ENCODE measurements at places on chromosomes 11 and 22.

GRCh38 chr22:49803134-49803533 is 24.5 kb downstream of the BRD1 start:
- DNase-seq, result no peak

DNA sequence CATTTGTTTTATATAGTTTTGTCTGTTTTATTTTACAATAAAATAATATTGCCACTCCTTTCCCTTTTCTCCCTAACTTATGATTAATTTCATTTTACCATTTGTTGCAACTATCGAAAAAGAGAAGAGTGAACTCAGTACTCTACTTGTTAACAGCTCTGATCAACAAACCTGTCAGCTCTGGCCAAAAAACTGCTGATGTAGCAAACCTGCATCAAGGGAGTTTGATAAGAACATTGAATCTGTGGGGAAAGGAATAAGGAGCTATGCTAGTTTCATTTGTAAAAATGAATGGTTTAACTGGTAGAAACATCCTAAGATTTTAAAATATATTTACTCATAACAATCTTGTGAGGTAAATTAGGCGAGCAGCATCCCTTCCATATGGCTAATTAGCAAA is 42.9 kb downstream of the EIF4ENIF1 start:
- no peak for DNase-seq

- DNase-seq, result peak; percentile 78
Measured at GRCh38 chr22:30861688-30862552, 106.7 kb downstream of the MORC2 start.

- no peak for DNase-seq
Measured at GRCh38 chr22:27829620-27830019, 28.1 kb upstream of the MN1 start.

GRCh38 chr22:40040927-40041326 is 46.2 kb downstream of the FAM83F start:
- no peak for DNase-seq

DNA sequence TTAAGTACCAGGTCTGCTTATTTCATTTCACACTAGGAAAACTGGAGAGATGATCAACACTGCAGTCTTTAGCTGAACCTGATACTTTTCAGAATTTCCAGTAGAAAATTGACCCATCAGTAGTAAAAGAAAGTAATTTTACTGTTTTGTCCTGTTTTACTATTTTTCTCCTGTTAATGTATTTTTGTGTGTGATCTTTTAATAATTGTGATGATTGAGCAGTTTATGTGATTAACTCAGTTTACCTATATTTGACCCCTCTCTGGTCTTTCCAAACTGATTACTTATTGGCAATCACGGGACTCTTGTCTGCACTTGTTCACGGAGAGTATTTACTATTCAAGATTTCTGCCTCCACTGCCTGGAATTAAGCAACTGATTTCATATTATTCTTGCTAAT is 546 bp upstream of the CYP2R1 start:
- DNase-seq, result no peak

- no peak for DNase-seq
Measured at GRCh38 chr22:37101311-37102066, 8.0 kb downstream of the TMPRSS6 start.

- peak; percentile 70 for DNase-seq
Measured at GRCh38 chr22:25840891-25841290, 98.9 kb downstream of the MYO18B start.

- DNase-seq, result no peak
Measured at GRCh38 chr11:112465433-112466024, 204.9 kb upstream of the PLET1 start.

GRCh38 chr11:71311176-71311925 is 59.0 kb upstream of the SHANK2 start:
- peak; percentile 80 for DNase-seq

GRCh38 chr22:46674367-46674781 is 54.2 kb downstream of the GRAMD4 start:
- DNase-seq, result no peak

DNA sequence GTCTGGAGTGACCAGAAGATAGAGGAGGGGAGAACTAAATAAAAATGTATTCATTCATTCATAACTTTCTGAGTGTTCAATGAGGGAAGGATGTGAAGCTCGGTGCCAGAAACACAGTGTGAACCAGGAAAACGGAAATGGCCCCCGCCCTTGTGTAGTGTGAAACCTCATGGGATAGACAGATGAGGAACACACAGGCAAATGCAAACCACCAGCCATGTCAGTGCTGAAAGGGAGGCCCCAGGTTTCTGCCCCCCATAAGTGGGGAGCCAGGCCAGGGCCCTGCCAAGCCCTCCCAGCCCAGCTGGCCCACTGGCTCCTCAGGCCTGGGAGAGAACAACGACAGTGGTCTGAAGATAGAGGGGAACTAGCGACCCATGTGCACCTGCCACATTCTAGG is 30.5 kb downstream of the LARGE1 start:
- DNase-seq, result no peak

GRCh38 chr22:22086501-22087158 is 104.0 kb upstream of the TOP3B start:
- peak; percentile 76 for DNase-seq

DNA sequence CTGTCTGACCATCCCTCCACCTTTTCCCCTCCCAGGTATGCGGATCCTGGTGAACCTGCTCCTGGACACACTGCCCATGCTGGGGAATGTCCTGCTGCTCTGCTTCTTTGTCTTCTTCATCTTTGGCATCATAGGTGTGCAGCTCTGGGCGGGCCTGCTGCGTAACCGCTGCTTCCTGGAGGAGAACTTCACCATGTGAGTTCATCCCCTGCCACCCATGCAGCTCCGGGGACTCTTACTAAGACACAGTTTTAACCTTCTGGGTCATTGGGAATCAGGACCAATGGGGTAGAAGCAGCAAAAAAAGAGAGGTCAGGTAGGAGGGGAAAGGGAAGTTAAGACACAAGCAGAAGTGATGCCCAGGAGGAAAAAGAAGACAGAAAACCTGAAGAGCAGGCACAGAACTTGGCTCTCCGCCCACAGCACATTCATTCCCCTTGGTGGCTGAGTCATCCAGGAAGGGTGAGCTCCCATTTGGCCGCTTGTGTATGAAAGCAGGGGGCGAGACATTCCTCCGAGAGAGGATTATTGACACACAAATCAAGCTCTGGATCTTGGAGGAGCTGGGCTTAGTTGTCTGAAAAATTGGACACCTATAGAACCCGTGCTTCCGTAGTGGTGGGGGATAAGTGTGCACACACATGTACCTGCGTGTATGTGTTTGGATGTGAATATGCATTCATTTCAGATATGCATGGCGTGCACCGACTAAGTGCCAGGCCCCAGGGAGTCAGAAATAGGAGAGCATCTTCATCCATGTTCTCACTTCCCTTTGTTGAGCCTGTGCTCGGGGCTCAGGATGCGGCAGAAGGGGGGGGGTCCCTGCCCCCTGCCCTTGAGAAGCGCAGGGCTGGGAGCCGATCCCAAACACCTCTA is 64.2 kb downstream of the CACNA1I start:
- no peak for DNase-seq

- no peak for DNase-seq
Measured at GRCh38 chr11:10440401-10440800, 14.7 kb upstream of the AMPD3 start.

DNA sequence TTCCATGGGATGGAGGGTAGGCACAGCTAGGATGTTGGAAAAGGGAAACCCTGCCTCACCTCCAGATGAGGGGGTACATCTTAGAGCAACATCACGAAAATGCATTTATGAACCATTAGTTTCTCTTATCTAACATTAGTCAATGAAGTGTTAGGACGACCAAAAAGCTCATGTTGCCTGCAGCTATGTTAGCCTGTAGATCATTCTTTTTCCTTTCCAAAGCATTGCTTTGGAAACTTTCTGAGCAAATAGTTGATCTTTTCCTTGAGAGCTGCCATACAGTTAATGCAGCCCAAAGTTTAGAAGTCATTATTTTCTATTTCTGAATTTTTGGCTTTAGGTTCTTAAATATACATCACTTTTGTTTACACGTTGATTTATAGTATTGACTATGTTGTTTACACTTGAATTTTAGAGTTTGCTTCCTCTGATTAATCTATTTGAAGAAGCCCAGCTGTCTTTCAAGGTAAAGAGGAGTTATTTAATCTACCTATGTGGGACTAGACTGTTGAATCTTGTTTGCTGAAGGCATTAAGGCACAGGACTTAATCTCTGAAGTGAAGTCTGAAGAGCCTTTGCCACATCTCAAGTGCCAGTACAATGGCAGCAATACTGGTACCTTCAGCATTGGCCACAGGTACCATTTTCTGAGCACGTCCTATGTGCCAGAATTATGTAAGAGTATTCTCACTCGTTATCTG is 11.0 kb downstream of the POU2AF3 start:
- no peak for DNase-seq

DNA sequence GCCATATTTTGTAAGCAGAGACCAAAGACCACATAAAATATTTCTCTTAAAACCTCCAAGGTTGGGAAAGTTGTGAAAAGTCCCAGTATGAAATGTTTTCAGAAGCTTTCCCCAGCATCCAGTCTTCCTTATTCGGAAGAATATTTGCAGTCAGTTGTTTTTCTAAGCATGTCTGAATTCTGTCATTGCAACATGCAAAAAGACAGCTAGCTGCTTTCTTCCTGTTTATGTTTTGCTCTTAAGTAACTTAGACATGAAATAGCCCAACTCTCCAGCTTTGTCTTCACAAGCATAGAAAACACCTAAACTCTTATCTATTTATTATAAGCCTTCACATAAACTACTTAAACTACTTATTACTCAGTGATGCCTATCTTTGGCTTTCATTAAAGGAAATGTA is 57.9 kb upstream of the MMP13 start:
- no peak for DNase-seq

DNA sequence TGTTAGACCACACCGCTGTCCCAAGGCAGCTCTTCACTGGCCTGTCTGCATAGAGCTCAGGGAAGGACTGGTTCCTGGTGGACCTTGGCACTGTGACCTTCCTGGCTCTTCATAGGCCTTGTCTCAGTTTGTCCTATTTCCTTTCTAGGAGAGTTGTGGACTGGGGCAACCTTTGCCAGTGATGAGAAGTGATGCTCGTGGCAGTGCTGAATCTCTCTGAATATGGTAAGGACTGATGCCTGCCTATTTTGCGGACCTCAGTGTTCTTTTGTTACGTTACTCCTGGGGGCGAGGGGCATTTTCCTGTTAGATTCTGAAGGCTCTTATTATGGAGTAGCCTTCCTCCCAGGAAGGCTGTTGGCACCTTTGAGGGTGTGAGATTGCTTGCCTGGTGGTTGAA is 24.2 kb downstream of the CABIN1 start:
- DNase-seq, result peak; percentile 25

GRCh38 chr11:17148536-17148935 is 59.2 kb downstream of the PIK3C2A start:
- DNase-seq, result no peak

GRCh38 chr11:120562806-120563425 is 51.4 kb downstream of the GRIK4 start:
- DNase-seq, result no peak

- DNase-seq, result no peak
Measured at GRCh38 chr11:108117746-108118371, 3.5 kb upstream of the ACAT1 start.

DNA sequence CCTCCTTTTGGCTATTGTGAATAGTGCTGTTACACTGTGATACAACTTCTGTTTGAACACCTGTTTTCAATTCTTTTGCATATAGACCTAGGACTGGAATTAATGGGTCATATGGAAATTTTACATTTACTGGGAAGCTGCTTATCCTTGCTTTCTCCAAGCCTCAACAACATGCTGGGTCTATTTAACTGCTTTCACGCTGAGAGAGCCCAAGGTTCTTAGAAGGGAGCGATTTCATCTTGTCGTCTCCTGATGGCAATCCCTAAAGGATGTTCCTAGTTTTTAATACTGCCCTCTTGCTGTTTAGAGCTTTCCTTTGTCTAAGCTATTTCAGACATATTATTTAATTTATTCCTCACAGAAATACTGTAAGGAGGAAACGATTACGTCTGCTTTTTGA is 15.5 kb downstream of the IRAG1 start:
- no peak for DNase-seq

DNA sequence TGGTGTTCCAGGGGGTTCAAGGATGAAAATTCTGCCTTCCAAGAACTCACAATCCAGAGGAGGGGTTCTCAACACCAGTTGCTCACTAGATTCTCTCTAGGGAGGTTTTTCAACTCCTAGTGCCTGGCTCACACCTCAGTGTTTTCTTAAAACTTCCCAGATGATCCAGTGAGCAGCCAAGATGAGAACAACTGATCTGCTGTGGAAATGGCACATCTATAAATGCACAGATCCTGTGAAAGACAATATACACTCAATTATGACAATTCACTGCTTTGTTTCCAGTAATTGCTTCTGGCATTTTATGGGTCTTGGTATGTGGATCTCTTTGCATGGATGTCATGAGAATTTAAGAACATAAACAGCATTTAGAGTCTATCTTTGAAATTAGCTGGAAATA is 45.2 kb upstream of the PRSS23 start:
- no peak for DNase-seq

DNA sequence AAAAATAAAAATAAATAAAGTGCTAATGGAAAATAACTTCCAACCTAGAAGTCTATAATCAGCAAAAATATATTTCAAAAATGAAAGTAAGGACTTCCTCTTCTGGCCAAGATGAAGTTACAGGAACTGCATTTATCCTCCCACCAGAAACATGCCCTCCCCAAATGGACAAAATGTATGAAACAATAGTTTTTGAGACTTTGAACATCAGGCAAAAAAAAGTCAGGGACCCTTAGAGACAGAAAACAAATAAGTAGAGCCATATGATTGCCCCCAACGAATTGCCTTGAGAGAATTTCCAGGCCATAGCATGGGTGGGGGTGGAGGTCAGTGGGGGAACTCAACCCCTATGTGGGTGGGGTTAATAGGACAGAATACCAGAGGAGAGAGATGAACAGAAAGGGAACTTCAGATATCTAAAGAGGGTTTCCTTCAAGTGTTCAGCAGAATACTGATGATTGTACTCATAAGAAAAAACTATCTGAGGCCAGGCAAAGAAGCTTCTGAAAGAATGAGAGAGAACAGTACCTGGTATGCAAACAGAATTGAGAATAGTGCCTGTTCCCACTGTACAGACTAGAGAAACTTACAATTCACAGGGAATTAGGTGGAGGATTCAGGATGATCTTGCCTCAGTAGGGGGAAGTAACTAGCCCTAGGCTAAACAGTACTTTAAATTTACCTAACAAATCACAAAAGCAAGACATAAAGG is 26.6 kb upstream of the IL10RA start:
- no peak for DNase-seq

- DNase-seq, result no peak
Measured at GRCh38 chr11:24324211-24324610, 172.6 kb upstream of the LUZP2 start.

DNA sequence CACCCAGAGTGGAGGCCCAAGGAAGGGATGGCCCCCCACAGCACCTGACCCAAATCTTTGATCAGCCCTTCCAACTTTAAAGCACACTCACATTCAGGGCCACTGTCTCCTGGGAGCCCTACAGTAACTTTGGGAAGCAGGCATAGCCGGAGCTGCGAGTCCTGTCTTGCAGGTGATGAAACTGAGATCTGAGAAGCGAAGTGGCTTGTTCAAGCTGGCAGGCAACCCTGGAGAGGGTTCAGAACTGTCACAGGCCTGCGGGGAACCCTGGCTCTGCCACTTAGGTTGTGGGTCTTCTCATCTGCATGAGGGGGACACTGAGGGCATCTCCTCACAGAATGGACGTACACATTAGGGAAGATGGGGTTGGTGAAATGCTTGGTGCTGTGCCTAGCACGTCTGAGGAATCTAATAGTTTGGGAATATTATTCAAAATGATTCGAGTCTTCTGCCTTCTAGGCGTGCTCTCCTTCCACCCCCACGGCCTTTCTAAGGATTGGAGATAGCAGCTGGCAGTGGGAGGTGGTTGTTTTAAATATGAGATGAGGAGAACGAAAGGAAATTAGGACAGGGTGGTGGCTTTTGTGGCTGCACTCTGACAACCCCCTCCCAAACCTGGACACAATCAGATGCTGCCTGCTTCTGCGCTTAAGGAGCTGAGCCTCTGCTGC is 18.8 kb upstream of the SUN2 start:
- DNase-seq, result no peak

All from osteocyte (in vitro differentiated cells).